ENCODE measurements at places on chromosomes 5 and 9. TPM values are rescaled to one million over a fixed set of nuclear protein-coding genes. Genes with fewer than 3 reads are reported as not detected.

DNA sequence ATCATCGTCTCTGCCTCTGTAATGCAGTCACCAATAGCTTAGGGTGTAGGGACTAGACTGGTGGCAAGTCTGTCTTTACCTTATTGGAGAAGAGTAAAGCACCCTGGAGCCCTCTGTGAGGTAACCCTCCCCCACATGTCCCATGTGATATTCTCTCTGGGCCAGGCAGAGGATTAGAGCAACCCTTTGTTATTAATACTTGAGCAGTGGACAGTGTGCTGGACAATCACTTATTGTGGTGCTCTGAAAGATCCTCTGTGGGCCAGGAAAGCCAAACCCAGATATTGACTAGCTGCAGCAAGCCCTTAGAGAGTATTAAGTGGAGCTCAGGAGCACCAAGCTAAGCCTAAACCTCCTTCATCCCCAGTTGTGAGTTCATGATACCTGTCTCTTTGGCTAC lies 139.7 kb upstream of the RUSC2 start:
- no peak for DNase-seq

The TLX3 gene
- not detected for total RNA-seq

The ATP10B gene
- 232 TPM for total RNA-seq

DNA sequence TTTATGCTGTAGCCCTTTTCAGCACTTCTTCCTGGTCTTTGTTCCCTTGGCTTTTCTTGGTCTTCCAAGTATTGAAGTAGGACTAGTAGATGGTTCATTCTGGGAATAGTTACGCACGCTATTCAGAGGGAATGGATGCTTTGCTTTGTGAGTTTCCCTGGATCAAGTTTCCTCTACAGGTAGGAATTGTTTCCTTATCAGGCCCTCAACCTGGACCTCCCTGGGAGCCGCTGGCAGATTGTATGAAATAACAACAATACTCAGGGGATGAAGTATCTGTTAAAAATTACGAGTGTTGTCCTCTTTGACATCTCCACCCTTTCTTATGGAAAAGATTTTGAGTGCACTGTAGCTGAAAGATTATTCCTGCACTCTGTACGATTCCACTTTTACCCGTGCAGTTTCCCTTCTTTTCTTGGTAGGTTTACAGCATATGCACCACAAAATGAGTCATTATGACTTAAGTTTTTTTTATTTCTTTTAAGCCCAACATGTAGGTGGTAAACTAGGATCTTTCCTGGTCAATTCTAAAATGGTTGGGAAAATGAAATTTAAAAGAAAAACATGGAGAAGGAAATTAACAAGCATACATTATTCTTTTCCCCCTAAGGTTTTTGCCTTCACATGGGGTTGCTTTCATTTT lies 57.9 kb downstream of the ARHGAP26 start:
- no peak for DNase-seq

The KCNT1 gene
- 0.08 TPM for total RNA-seq

The RACK1 gene
- 1,252 TPM for total RNA-seq

DNA sequence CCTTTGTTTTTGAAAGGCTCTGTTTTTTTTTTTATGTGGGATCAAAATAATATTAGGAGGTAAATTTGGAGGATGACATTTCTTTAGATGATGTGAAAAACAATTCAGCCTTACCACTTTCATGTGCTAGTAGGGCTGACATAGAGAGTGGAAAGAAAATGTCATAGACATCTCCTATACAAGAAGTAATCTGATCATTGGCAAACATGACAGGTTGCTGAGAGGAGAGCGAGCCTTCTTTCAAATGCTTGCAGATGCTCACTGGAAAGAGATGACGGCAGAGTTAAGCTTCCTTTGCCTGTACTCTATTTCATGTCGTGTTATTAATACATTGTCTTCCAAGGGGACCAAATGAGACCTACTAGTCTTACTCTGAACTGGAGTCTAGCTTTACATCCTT lies 160.1 kb upstream of the DAP start:
- DNase-seq = no peak

- no peak for DNase-seq
Measured at GRCh38 chr5:78541086-78541654, 107.4 kb downstream of the LHFPL2 start.

GRCh38 chr5:131595088-131596033 lies 39.7 kb downstream of the RAPGEF6 start:
- no peak for DNase-seq

GRCh38 chr5:165728425-165728824 lies 2223.0 kb downstream of the MAT2B start:
- no peak for DNase-seq

- DNase-seq = no peak
Measured at GRCh38 chr5:124466011-124466410, 280.4 kb downstream of the ZNF608 start.

The CAVIN4 gene
- not detected for total RNA-seq

- peak; percentile 35 for DNase-seq
Measured at GRCh38 chr5:151924564-151925301, at the start of gene GLRA1. GLRA1 (minus strand) TSS chr5:151924851; CDS start chr5:151924549, 302 bp downstream.

GRCh38 chr5:172846677-172847076 lies 12.6 kb downstream of the ERGIC1 start:
- DNase-seq = no peak

DNA sequence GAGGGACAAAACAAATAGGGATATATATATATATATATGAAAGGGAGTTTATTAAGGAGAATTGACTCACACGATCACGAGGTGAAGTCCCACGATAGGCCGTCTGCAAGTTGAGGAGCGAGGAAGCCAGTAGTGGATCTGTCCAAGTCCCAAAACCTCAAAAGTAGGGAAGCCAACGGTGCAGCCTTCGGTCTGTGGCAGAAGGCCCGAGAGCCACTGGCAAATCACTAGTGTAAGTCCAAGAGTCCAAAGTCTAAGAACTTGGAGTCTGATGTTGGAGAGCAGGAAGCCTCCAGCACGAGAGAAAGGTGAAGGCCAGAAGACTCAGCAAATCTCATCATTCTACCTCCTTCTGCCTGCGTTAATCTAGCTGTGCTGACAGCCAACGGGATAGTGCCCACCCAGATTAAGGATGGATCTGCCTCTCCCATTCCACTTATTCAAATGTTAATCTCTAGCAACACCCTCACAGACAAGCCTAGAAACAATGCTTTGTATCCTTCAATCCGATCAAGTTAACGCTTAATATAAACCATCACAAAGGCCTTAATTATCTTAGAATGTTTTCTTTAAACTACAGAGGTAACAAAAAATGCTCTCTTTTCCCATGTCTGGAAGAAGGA lies 23.8 kb upstream of the DAB2 start:
- DNase-seq = peak; percentile 57

GRCh38 chr9:124285903-124286291 lies 28.1 kb downstream of the NEK6 start:
- DNase-seq = peak; percentile 78

The PFN3 gene
- total RNA-seq = not detected

DNA sequence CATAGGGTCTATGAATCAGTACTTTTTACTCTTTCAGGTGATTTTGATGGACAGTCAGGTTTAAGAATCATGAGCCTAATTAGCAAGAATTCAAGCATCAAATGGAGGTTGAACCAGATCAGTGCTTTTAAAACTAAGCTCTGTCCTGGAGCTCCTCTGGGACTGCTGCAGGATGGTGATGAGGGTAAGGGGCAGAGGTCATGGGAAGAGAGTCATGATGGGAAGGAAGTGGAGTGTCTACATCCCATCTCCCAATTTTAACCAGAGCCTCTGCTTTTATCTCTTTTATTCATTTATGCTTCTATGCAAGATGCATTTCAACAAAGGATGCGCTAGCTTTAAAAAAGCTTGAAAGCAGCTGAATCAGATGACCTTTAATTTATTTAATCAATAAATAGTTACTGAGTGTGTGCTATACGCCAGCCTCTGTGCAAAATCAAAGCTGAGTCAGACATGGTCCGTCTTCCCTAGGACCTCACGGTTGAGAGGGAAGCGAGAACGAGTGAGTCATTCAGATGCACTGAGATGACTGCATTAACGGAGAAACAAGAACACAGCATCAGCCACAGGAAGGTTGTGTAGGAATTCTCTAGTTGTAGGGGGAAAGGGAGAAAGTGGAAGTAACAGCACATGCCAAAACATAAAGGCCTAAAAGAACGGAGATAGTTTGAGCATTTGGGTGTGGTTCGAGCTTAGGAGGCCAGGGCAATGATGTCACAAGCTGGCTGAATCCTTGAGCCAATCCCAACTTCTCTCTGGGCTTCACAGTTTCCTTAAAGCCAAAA lies 441.6 kb upstream of the BRINP1 start:
- no peak for DNase-seq

The LCN15 gene
- total RNA-seq = not detected

DNA sequence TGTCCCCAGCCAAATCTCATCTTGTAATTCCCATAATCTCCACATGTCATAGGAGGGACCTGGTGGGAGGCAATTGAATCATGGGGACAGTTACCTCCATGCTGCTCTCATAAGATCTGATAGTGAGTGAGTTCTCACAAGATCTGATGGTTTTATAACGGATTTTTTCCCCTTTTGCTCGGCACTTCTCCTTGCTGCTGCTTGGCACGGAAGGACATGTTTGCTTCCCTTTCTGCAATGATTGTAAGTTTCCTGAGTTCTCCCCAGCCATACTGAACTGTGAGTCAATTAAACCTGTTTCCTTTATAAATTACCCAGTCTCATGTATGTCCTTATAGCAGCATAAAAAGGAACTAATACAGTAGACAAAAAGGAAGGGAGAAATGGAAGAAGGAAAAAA lies 76.7 kb upstream of the CCNG1 start:
- DNase-seq = no peak

- DNase-seq = no peak
Measured at GRCh38 chr9:109238125-109238524, 71.1 kb upstream of the FRRS1L start.

DNA sequence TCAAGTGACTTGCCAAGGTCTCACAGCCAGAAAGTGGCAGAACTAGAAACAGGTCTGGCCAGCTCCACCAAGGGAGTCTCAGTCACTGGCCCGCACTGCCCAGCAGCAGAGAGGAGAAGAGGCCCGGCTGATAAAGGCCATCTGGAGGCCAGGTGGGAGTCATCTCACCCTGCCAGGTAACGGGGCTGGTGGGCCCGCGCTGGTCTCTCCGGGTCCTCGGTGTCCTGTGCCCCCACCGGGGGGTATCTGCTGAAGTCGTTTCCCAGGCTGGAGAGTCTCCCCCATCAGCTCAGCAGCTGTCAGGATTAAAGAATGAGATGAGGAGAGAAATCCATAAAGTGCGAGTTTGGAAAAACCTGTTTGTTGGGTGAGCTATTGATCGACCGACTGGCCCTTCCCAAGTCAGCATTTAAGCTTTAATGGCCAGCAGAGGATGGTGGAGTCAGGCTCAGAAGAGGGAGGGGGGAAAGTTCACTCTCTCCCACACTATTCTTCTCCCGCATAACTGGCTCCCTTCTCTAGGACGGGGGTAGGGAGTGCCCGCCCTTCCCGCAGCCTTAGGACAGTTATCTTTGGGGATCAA lies 30.3 kb downstream of the LMX1B start:
- DNase-seq = no peak

The BTNL8 gene
- total RNA-seq = 51.6 TPM

DNA sequence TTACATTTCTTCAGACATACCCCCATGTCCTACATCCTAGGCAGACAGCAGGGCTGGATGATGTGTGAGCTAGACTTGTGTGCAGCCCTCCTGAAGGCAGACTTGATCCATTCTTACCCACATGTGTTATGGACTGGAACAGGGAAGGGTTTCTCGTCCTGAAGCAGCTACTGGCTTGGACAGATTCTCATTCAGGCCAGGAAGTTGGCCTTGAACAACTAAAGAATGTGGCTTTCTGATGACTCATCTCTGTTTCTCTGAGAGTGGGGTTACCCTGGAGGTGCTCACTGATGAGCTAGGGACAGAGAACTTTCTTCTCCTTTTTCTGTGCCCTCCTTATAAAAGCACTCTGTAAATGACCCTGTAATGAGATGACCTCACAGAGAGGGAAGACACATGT lies 246.5 kb downstream of the PCSK5 start:
- DNase-seq = no peak

DNA sequence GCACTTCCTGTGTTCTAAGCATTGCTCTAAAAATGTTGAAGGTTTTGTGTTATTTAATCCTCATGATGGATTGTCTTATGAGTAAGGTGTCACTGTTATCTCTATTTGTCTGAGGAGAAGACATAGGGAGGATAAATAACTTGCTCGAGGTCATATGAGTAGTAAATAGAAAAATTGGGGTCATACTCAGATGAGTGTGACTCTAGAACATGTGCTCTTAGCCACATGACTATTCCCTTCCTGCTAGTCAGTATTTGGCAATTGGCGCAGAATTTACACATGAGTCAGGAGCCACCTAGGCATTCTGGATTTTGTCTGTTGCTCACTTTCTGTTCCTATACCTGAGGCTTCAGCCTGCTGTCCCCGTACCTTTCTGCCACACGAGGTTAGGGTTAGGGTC lies 234.6 kb upstream of the CD180 start:
- no peak for DNase-seq

GRCh38 chr9:133058550-133059320 lies 3.0 kb upstream of the CEL start:
- DNase-seq = no peak

DNA sequence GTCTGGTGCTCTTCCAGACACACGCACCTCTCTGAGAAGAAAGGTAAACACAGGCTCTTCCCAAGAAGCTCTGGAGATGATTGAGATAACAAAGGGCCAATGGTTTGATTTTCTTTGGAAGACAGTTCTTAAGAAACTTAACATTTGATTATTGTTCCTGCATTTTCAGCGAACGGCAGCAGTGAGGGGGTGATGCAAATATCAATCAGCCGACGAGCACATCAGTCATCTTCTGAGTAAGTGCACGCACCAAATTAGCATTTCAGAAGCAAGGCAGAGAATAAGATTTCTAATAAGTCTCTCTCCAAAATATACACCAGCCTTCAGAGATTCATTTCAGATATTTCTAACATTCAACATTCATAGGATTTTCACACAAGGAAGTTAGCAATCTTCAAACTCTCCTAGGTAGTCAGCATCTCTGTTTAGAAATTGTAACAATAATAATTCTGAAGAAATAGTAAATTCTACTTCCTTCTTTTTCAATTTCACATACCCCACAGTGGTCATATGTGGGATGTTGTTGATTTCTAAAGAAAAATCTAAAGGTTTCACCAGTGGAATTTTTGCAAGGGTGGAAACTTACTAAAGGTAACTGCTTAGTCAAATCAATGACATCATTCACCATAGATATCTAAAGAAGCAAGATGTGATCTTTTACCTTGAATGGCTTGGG lies 250.3 kb downstream of the SEC61B start:
- no peak for DNase-seq

- no peak for DNase-seq
Measured at GRCh38 chr5:76230711-76231285, 147.6 kb downstream of the SV2C start.

GRCh38 chr5:143355710-143356109 lies 47.8 kb downstream of the NR3C1 start:
- peak; percentile 50 for DNase-seq

DNA sequence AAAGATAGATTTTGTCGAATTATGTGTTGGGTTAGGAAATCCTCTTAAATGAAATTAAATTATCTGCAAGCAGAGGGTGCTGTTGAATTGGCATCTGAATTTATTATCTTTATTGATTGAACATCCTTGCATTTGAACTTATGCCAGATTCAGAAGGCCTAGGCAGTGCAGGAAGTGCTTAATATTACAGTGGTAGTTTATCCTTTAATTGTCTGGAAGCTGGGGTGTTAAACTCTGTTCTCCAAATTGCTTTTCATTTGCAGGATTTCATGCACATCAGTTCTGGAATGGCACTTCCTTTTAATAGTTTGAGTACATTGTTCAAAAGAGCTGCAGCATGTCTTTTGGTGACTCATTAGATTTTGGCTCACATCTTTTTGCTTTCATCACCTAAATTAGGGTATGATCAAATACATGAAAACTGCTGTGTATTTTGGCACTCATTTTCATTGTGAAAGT lies 186.3 kb downstream of the KDM4C start:
- DNase-seq = no peak
